ENCODE measurements at places on chromosomes 5 and 9.

DNA sequence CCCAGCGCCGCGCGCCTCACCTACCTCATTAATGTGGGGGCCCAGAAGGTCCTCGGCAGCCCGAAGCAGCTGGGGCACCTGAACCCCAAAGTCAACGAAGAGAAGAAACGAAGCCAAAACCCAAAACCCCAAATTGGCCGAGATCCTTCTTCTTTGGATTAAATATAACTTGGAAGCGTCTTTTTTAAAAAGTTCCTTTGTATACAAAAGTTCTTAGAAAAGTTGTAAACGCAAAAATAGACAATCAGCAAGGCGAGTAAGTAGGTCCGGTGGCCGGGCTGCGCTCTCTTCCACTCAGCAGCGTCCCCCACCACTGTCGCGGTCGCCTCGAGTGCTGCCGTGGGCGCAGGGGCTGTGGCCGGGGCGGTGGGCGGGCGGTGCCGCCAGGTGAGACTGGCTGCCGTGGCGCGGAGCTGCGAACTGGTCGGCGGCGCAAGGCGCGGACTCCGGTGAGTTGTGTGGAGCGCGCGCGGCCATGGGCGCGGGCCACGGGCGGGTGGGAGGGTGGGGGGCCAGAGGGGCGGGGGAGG is 360 bp downstream of the KLF4 start:
- DNase-seq = no peak

DNA sequence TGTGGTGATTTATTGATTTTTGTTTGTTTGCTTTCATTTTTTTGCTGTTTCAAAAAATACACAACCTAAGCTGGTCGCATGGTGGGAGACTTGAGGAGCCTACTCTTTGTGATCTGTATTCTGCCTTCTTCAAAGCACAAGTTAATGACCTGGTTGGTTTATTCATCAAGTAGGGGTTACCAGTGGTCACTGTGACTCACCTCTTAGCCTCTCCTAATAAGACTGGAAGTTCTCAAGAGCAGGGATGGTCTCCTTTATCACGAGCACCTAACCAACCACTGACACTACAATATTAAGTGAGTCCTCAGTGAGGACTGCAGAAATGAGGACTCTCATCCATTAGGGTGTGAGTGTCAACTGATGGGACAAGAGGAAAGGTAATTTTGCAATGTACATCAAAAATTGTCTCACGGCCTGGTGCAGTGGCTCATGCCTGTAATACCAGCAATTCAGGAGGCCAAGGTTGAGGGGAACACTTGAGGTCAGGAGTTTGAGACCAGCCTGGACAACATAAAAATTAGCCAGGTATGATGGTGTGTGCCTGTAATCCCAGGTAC is 13.6 kb upstream of the MTMR12 start:
- DNase-seq = no peak

- no peak for DNase-seq
Observed at GRCh38 chr5:145943674-145944121, 7.3 kb downstream of the SH3RF2 start.

- no peak for DNase-seq
Observed at GRCh38 chr9:36962691-36963090, 71.4 kb downstream of the PAX5 start.

GRCh38 chr5:76838481-76839261 is 11.1 kb upstream of the S100Z start:
- DNase-seq = no peak

- no peak for DNase-seq
Observed at GRCh38 chr9:108746001-108746400, 109.8 kb downstream of the ACTL7B start.

GRCh38 chr9:127555840-127556820 is 55.9 kb upstream of the STXBP1 start:
- no peak for DNase-seq

DNA sequence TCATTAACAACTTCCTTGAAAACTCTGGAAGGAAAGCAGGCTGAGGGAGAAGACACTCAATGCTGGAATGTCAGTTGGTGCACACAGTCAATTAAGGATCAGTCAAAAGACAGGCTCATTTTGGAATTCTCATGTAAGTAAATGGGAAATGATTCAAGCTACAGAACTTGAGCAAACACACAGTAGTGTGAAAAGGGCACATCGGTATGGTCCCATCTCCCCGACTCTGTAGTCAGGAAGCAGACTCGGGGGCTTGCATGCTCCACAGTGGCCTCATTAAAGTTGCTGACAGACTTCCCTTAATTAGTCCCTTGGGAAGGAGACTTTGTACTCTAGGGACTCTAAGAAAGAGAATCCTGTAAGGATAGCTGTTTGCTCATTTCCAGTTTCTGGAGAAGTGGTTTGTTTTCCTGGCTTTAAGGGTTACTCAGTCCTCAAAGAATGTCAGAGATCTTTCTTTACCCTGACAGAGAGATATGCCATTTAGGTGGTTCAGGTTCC is 339.2 kb downstream of the ADAMTS6 start:
- DNase-seq = no peak

DNA sequence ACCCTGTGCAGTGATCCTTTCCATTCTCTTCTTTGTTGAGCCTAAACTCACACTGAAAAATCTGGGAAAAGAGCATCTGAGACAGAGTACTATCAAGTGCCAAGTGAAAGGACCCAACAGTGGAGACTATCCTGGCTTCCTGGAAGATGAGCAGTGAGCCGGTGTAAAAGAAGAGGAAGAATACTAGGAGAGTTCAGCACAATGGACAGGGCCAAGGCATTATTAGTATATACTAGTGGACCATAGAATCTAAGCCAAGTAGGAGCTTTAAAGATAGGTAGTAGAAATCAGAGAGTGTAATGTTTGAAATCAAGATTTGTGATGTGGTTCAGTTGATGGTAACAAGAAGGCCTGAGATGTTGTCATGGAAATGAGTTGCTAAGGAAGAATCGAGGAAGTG is 140.8 kb downstream of the CAMK4 start:
- DNase-seq = no peak

GRCh38 chr9:93898502-93899426 is 56.4 kb downstream of the BARX1 start:
- no peak for DNase-seq

DNA sequence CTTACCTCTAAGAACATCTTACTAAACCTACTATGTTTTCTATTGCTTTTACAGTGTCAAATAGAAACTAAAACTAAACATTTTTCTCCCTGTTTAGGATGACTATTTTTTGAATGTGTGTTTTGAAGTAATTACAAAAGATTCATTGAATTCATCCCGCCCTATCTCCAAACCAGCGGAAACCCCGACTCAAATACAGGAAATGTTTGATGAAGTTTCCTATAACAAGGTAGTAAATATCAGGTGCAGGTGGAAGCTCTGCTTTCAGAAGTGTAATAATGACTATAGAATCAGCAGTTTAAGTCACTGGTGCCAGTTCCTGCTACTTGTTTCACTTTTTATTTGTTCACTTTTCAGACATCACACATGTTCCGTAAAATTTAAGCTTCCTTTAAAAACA is 20.0 kb downstream of the ERAP2 start:
- no peak for DNase-seq

DNA sequence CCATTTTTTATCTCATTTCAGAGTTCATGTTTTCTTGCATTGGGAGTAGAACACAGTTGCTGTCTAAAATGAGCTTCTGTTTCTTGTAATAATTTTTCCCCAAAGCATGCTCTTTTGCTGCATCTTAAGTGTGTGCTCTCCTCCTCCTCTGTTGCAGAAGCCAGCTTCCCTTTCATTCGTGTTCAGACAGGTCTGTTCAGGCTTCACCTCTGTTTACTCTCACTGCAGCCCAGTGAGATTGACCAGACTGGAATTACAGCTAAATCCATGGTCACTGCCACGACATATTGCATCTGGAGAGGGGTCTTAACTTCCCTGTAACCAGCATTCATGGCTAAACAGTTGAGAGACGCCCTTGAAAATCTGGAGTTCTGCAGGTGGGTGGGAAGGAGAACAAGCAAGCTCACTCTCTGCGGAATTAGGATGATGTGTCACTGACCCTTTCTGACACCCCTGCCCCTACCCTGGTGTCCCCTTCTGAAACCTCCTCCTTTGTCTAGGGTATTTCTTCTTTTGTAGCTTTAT is 223.2 kb downstream of the FSTL4 start:
- DNase-seq = no peak

GRCh38 chr9:109689701-109690100 is 90.3 kb upstream of the PALM2AKAP2 start:
- no peak for DNase-seq
